ENCODE measurements at places on chromosomes 5 and 9.

DNA sequence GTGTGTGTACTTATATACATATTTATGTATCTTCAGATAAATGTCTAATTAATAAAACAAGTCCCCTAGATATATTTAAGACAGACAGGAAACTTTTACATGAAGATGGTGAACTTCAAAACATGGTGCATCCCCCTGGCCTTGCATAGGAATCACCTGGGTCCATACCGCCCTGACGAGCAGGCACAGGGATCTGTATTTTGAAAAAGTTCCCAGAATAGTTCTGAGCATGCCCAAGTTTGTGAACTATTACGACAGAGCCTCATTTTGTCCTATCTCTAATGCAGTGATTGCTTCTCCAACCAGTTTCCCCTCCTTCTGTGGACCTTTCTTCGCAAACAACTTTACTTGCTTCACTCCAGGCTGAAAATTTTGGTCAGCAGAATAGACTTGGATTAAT is 98.1 kb downstream of the APBA1 start:
- no peak for DNase-seq

- DNase-seq = no peak
Observed at GRCh38 chr9:137267933-137268355, 9.6 kb upstream of the TOR4A start.

GRCh38 chr5:181121675-181122561 is 9.1 kb downstream of the OR2V1 start:
- DNase-seq = no peak

- no peak for DNase-seq
Observed at GRCh38 chr9:122191584-122191983, 31.9 kb downstream of the MORN5 start.

GRCh38 chr9:84597131-84597530 is 72.4 kb upstream of the NTRK2 start:
- peak; percentile 26 for DNase-seq

- DNase-seq = no peak
Observed at GRCh38 chr9:15423231-15423985, 732 bp downstream of the SNAPC3 start.

- DNase-seq = no peak
Observed at GRCh38 chr9:76534026-76534425, 75.0 kb downstream of the GCNT1 start.

DNA sequence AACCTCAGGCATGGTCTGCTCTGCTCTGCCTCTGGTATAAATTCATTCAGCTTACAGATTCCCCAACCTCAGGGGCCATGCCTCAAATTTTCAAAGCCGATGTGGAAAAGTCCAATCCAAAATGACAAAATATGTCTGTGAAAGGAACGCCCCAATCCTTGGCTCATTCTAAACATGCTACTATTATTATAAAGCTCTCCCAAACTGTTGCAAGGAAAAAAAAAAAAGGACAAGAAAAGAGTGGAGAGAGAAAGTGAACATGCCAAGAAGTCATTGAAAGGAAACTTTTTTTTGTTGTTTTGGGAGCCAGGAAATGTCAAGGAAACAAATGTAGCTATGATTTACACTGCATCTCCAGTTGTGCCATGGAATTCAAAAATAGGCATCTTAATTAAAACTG is 3.8 kb downstream of the COL23A1 start:
- no peak for DNase-seq

- DNase-seq = no peak
Observed at GRCh38 chr5:119378075-119378700, 22.4 kb downstream of the TNFAIP8 start.

DNA sequence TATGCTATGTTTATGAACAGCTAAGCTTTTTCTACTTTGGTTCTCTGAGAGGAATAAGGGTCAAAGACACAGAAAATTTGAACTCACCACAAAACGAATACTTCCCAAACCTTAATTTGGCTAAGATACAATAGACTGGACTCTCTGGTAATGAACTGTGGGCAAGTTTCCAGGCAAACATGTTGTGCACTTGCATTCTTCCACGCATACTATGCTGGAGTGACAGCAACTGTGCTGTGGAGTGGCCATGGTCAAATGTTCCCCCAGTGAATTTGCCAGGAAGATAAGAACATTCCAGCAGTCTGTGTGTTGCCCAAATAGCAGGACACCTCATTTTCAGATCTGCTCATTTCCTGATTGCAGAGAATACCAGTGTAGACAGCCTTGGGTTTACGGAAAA is 275.3 kb upstream of the IL12B start:
- DNase-seq = no peak

GRCh38 chr5:173187054-173187743 is 42.9 kb downstream of the BNIP1 start:
- no peak for DNase-seq

DNA sequence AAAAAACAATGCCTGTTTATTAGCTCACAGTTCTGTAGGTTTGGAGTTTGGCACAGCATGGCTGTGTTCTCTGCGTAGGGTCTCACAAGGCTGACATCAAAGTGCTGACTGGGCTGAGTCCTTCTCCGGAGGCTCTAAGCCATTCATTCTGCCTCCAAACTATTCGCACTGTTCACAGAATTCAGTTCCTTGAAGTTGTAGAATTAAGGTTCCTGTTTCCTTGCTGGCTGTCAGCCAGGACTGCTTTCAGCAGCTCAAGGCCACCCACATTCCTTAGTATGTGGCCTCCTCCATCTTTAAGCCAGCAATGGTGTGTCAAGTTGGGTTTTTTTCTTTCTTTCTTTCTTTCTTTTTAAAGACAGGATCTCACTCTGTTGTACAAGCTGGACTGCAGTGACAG is 161.9 kb downstream of the CDH6 start:
- DNase-seq = no peak

- peak; percentile 5 for DNase-seq
Observed at GRCh38 chr5:50856401-50857119, 190.1 kb downstream of the PARP8 start.

GRCh38 chr9:137721479-137721878 is 102.7 kb downstream of the EHMT1 start:
- DNase-seq = no peak

DNA sequence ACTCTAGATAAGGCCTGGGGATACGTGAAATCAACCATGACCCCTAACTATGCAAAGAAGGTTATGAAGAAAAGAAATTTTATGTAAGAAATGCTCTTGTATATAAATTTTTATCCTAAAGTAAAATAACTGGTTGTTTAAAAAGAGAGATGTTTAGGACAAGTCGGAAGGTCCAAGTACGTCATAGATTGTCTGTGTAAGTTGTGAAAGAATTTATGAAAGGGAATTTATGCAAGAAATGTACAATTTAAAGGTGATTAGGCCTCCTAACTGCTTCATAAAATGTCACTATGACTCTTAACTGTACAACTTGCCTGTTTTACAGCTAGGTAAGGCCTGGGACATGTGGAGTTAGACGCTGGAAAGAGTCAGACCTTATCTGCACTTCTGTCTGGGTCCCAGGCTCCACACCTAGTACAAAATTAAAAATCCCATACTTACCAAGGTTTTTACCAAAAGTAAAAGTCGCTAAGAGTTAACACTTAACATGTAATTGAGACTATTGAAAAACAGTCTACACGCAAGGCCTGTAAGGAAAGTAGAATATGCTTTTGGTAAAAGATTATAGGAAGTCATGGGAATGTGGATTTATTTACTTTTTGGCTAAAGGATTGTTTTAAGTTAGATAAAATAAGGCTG is 77.4 kb downstream of the KIAA0825 start:
- no peak for DNase-seq

GRCh38 chr9:125565126-125565525 is 141.9 kb downstream of the MAPKAP1 start:
- DNase-seq = no peak

GRCh38 chr5:29051509-29051908 is 2013.1 kb upstream of the CDH9 start:
- DNase-seq = no peak
